ENCODE measurements at places on chromosomes 4 and X.

GRCh38 chr4:185774845-185775680 is 36.9 kb downstream of the SORBS2 start:
- no peak for DNase-seq

DNA sequence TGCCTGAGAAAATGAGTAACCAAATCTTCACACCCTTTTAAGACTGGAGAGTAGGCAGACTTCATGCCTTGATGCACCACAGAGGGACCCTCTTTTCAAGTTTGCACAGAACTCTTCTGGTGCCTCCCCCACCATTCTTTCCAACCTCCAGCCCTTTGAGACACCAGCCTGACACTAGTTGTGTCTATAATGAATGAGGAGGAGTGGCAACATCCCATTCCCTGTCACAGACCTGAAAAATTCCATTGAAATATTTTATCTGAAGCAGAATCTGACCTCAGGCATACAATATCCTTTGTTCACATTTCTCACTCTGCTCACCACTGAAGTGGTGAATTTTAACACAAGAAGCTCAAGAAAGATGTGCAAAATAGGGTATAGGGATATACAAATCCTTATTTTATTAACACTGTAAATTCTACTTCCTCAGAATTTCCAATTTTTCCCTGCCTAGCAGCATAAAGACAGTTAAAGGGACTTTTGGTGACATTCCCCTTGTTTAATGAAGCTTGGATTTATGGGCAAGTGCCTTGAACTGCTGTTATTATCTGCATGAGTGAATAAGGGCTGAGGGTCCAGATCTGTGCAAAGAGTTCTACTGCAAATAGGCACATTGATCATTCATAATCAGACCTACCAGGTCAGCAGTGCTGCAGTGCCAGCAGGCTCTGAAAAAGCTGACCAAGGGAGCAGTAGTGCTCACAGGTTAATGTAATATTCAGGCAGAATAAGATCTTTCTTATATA is 149.9 kb upstream of the PAQR3 start:
- DNase-seq, result no peak

DNA sequence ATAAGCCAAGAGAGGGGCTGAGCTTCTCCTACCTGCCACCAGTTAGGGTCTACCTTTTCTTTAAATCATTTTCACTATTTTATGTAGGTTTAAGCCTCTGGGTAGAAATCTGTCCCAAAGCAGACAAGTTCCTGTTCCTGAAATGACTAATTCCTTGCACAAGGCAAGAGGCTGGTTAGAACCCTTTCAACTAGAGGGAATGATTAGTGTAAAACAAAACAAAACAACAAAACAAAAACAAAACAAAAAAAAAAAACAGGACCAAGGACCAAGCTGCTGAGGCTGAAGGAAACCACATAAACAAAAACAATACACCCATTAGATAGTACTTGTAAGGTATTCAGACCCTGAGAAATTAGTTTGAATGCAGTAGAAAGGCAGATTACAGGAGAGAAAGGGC is 62.7 kb downstream of the MAML3 start:
- no peak for DNase-seq

- no peak for DNase-seq
These were observed 92.8 kb downstream of the CBR4 start for GRCh38 chr4:168917138-168917779.

DNA sequence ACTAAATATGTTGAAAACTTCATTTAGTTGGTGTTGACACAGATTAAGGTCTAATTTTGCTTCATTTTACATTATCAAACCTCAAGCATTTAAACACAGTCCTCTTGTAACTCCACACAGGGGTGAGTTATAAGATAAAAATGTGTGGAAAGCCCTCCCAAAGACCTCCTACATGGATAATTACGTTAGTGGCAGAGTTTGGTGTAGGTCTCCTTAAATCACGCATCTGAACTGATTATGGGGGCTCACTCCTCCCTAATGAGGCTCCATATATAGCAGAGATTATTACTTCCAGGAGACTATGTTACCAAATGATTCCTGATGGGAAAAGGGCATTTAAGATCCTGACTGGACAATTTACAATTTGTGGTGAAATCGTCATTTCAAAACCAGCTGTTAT is 32.2 kb upstream of the VCX3B start:
- no peak for DNase-seq

DNA sequence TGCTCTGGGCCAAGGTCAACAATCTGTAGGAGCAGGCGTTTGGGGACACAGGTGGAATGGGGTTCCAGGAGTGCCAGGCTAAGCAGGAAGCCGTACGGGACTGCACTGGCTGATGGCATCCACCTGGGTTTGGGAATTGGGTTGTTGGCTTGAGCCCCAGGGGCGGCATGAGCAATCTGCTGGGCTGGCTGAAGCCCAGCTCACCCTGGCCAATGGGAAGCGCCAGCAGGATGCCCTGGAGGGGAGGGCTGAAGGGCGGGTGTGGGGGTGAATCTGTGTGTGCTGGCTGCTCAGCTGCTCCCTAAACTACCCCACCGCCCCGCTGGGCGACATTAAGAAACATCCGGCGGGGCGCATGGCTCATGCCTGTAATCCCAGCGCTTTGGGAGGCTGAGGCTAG is 8.9 kb upstream of the RGS12 start:
- no peak for DNase-seq

DNA sequence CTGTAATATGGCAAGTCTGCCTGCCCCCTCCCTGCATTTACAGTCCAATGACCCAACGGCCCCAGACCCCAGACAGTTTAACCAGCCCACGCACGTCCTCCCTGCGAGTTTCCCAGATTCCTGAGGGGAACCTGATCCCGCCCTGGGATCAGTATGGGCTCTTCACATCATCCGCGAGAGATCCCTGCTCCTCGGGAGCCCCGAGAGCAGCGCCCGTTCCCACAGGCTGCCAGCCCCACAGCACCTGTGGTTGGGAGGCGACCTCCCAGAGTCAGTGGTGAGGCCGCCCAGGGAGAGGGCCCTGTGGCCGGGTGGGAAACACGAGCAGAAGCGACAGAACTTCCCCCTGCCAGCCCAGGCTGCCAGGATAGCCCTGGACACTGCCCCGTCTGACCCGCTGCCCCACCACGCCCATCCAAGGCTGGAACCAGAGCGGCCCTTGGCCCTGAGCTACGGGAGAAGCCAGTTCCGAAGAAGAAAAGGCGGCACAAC is 32.8 kb downstream of the TSC22D3 start:
- DNase-seq, result no peak

GRCh38 chr4:16992566-16993225 is 94.3 kb upstream of the LDB2 start:
- DNase-seq, result no peak

- no peak for DNase-seq
These were observed 569 bp downstream of the DCK start for GRCh38 chr4:70994069-70994366.

Measured in memory B cell (primary cell).